ENCODE measurements at places on chromosomes 5 and 9.
A peak's percentile ranks its signal among the peaks of the same experiment; 100 is the strongest.

- no peak for DNase-seq
These were observed 364.7 kb upstream of the CD180 start for GRCh38 chr5:67561151-67561932.

DNA sequence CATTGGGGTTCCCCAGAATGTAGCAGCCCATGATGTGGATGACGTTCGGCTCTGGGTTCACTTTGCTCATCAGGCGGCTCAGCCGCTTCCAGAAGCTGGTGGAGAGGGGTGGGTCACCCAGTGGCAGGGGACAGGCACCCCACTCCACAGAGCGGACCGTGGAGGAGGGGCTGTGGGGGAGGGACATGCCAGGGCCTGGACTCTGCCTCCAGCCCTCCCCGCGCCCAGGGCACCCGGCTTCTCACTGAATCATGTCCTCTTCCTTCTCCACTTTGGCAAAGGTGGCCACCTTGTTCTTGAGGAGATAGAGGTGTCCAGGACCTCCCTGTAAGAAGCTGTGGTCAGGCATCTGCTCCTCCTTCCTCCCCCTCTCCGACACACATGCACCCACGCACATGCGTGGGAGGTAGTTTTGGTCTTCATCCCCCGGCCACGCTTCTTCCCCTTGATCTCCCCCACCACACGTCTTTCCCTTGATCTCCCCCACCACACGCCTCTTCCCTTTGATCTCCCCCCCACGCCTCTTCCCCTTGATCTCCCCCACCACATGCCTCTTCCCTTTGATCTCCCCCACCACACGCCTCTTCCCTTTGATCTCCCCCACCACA lies 8.9 kb upstream of the ENTPD8 start:
- DNase-seq, result no peak

- peak; percentile 48 for DNase-seq
These were observed 136.5 kb upstream of the STK32A start for GRCh38 chr5:147098233-147098790.

DNA sequence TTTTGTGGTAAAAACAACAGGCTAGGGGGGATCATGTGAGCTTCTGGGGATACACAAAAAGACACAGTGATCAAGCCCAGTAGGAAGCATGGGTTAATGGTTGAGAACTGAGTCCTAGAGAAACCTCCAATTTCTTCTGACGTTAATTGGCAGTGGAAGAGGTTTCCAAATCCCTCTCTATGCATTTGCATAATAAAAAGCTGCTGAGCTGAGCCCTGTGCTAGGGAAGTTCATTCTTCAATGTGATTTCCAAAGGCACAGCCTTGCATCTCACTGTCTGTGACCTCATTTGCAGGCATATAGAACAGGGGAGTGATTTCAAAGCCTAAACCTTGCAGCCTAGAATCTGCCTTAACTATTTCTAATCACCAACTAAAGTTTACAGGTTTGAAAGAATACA lies 812 bp downstream of the DNAH5 start:
- DNase-seq, result no peak

DNA sequence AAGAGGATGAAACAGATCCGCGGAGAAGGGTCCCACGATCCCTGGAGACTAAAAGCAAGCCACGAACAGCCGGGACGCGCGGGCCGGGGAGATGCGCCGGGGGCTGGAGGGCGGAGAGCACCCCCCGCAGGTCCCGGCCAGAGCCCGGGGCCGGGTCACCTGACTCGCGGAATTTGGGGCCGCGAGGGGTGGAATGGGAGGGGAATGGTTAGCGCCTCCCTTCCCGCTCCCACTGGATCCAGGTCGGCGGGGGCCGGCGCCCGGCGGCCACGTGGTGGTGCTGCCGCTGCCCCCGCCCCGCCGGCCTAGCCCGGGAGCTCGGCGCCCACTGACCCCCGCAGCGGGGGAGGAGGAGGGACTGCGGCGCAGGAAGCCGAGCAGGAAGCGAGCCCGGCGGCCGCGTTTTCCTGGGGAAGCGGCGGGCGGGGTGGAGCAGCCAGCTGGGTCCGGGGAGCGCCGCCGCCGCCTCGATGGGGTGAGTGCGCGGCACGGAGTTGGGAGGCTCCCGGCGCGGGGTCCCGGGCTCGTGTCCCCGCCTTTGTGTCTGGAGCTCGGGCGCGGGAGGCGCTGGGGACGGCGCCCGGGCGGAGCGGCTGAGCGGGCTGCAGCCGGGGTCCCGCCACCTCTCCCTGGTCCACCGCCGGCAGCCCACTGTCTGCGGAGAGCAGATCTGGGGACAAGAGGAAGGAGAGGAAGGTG lies at the start of gene RAI14:
RAI14 (plus strand) TSS at position 328 of the 699 bp plus-strand sequence. CDS start 30,592 bp downstream, outside the sequence.
- no peak for DNase-seq

DNA sequence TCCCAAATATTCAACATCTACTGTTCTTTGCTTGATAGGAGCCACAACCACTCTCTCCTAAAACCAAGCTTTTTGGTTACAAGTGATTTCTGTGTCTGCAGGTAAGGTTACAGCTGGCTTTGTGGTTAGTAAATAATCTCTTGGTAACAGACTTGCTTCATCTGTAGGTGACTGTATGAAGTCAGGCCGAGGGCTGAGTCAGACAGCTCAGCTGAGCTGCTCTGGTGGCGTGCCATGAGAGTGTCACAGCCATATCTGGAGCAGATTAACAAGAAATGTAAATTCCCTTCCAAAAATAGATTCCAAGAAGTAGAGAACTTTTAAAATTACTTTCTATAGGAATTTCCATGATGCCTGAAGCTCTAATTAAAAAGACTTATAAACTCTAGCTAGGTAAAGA lies 23.7 kb upstream of the TAS2R1 start:
- no peak for DNase-seq

DNA sequence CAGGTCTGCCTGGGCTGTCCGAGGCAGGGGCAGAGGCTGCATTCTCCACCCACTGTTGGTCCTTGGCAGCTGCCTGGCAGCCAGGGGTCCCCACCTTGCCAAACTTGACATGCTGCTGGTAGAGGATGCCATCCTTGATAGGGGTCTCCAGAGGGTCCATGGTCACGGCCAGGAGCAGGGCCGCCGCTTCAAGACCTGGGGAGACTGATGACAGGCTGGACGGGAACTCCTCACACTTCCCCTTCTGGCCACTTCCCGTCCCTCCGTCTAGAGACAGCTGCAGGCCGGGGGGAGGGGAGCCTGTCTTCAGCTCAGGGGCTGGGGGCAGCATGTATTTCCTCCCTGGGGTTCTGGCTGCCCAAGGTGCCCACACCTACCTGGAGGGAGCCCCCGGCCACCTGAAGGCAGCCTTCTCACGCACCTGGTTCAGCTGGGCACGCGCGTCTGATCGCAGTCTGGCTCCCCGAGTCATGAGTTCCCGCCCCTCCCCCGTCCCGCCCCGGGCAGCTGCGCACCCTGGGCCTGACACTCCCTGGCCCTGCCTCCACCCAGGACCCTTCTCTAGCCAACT lies at the start of gene DOK3:
DOK3 (minus strand) TSS at position 446 of the 571 bp plus-strand sequence; CDS start at position 160, 286 bp downstream.
- DNase-seq, result peak; percentile 72

GRCh38 chr9:1233568-1233967 lies 183.4 kb downstream of the DMRT2 start:
- DNase-seq, result no peak

DNA sequence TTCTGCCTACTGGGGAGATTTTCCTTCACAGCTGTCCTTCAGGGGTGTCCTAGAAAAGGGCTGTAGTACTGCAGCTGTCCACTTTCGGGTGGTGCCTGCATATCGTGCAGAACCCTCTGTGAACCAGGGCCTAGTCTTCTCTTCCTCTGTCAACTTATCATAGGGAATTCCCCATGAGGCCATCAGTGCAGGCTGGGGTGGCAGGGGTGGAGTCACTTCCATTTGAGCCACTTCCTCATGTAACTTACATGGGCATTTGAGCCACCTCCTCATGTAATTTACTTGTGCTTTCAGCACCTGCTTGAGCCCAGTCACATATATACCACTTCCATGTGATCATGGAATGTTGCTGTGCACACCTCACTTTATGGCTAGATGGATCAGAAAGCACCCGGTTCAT lies 742.0 kb upstream of the RGMB start:
- no peak for DNase-seq

GRCh38 chr5:122126177-122126755 lies 3.1 kb upstream of the ZNF474 start:
- DNase-seq, result no peak

- no peak for DNase-seq
These were observed 187.6 kb downstream of the PCSK1 start for GRCh38 chr5:96245140-96246091.

DNA sequence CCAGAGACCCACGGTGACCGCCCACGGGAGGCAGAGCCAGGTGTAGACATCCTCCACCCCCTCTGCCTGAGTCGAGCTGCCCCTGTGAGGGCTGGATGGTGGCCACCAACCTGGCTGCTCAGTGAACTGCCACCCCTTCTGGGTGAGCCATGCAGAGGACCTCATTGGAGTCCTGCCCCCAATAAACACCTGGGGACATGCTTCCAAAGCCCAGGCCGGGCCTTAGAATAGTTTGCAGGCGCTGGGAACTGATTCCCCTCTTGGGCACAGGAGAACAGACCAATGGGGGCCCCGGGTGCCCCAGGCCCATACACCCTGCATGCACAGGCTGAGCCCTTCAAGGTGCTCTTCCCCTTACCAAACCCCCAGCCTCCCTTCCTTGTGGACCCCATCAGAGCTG lies 38.1 kb upstream of the GFPT2 start:
- DNase-seq, result no peak

DNA sequence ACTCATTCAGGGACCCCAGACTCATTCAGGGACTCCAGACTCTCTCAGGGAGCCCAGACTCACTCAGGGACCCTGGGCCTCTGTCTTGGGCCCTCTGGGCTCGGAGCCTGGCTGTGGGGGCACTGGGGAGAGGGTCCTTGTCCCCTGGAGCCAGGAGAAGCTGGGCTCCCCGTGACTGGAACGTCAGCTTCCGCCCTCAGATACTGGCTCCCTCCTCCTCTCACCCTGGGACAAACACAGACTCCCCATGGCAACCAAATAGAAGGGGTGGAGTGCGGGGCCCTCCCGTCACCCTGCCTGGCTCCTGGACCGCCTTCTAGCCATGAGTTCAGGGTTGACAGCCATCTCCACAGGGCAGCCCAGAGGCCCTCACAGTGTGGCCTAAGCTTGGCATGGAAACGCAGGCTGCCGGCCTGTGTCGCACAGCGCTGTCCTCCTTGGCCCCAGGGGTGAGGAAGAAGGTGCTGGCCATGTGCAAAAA lies 27.6 kb downstream of the ZDHHC11B start:
- no peak for DNase-seq

DNA sequence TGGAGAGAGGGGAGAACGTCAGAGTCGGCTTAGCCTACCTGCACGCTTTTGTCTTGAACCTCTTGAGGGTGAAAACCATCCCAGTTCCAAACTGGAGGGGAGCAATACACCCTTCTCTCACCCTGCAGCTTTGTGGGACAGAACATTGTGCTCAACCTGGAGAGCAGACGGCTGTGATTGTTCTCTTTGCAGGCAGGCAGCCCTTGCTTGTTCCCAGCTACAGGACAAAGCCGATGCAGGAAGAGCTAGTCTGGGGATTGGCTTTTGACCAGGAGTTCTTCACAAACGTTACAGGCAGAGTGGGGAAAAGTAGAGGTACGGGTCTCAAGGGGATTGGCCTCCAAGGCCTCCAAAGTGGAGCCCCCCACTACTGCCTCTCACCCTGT lies 33.9 kb upstream of the ARHGAP26 start:
- no peak for DNase-seq

DNA sequence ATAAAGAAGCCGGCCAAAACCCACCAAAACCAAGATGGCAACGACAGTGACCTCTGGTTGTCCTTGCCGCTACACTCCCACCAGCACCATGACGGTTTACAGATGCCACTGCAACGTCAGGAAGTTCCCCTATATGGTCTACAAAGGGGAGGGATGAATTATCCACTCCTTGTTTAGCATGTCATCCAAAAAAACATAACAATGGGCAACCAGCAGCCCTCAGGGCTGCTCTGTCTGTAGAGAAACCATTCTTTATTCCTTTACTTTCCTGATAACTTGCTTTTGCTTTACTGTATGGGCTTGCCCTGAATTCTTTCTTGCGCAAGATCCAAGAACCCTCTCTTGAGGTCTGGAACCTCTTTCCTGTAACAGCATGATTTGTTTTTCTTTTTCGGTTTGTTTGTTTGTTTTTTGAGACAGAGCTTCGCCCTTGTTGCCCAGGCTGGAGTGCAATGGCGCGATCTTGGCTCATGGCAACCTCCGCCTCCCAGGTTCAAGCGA lies 2.0 kb upstream of the UAP1L1 start:
- DNase-seq, result no peak

- DNase-seq, result no peak
These were observed 9.5 kb upstream of the RPS23 start for GRCh38 chr5:82287625-82288024.

GRCh38 chr5:176904276-176904675 lies 5.1 kb upstream of the HK3 start:
- no peak for DNase-seq

DNA sequence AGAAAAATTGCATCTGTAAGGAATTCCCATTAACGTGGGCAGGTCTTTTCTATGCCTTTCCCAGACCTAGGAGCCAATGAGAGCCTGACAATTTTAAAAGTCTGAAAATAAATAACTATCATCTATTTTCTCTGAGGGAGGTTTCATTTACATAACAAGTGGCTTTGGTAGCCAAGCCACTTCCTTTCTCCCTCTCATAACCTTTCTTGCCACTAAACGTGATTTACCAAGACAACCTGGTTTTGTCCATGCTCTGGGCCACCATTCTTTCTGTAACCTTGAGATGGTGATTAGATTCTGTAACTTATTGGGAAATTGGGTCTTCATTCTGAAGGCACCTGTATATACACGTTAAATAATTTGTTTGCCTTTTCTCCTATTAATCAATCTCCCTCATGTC lies 1046.9 kb downstream of the CDH12 start:
- no peak for DNase-seq

- peak; percentile 49 for DNase-seq
These were observed 802 bp downstream of the SPIN1 start for GRCh38 chr9:88388886-88389605.

DNA sequence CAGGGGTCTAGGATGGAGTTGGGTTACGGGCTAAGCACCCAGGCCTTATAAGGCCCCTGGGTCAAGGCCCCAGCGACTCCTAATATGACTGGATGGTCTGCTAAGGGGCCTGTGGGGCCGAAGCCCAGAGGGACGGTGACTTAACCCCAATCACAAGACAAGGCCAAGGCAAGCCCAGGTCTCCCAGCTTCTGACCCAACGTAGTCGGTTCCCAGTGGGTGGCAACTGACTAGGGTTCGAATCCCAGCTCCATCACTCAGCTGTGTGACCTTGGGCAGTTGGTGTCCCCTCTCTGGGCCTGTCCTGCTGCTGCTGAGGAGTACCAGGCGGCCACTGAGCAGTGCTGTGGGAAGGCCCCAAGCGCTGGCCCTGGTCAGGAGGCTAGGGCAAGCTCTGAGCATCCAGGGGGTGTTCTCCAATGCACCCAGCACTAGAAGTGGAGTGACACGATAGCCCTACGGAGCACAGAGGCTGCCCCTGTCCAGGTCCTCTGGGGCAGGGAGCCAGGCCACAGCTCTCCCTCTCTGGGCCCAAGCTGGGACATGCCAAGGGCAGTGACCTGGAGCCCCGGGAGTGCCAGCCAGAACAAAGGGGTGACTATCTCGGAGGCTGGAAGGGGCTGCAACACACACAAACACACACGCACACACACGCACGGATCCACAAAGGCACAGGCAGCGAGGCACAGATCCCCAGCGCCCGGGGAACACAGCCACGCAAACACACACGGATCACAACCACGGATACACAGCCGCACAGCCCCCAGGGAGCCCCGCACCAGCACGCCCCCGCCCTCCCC lies 512 bp downstream of the AK1 start:
- DNase-seq, result no peak

GRCh38 chr9:1236061-1236460 lies 185.9 kb downstream of the DMRT2 start:
- no peak for DNase-seq
